ENCODE measurements at places on chromosomes 7 and 10. TPM values are rescaled to one million over a fixed set of nuclear protein-coding genes. Genes with fewer than 3 reads are reported as not detected.

SLF2 gene
- 14.6 TPM for total RNA-seq

SHTN1 gene
- total RNA-seq, result 13.9 TPM

FAM25A gene
- total RNA-seq, result not detected

ABCB1 gene
- 1.4 TPM for total RNA-seq

DNA sequence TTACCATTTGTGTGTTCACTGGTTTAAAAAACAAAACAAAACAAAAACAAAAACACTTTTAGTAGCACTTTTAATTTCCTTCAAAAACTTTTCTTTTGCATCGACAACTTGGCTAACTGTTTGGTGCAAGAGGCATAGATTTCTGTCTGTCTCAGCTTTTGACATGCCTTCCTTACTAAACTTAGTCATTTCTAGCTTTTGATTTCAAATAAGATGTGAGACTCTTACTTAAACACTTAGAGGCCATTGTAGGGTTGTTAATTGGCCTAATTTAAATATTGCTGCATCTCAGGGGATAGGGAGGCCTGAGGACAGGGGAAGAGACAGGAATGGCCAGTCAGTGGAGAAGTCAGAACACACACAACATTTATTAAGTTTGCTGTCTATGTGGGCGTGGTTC is 66.3 kb downstream of the AVL9 start:
- no peak overlapping the region for H3K4me3 ChIP-seq
- no peak overlapping the region for H3K27ac ChIP-seq
- DNase-seq, result no peak
- H3K4me1 ChIP-seq, result no peaks in the 10 kb centered on the region

DNA sequence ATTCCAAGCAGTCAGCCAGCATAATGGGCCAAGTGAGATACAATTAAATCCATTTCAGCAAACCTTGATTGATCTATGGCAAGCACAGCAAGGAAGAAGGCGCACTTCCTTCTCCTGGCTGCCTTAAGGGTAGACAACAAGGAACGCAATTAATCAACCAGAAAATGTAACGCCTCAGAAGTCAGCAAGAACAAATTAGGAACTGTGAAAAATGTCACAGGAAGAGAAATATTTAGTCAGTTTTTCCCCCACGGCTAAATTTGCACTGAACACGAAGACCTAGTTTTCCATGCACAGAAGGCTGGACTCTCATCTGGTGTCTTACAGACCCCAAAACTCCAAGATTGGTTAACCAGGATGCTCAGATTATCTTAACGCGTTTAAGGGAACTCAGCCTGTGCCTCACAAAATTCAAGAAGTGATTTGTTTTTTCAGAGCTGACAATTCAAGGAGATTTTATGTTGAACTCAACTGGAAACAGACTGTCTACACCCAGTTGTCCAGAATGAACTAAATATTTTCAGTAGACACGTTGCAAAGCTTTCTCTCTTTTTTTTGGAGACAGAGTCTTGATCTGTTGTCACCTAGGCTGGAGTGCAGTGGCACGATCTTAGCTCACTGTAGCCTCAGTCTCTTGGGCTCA is 14.2 kb downstream of the SNX8 start:
- no peak for DNase-seq
- no peak overlapping the region for H3K27ac ChIP-seq
- H3K4me1 ChIP-seq, result no peaks in the 10 kb centered on the region
- peak overlapping the region; percentile 22 for H3K4me3 ChIP-seq
- H3K27me3 ChIP-seq, result no peaks in the 10 kb centered on the region

DNA sequence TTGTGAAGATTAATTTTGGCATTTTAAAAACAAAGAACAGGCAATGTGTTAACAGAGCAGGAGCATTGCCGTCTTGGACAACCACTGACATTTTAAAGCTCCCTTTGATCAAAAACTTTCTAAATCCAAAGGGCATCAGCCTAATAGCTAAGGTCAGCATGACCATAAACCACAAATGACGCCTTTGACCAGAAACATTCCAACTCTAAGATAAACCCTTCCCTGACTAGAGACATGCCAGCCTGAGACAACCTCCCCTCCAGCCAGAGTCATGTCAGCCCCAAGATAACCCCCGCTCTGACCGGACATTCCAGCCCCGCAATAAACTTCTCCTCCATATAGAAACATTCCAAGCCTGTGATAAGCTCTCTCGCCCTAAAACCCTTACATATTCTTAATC is 949.4 kb upstream of the POT1 start:
- H3K27me3 ChIP-seq, result no peaks in the 10 kb centered on the region
- no peak for DNase-seq
- no peaks in the 10 kb centered on the region for H3K4me1 ChIP-seq
- no peak overlapping the region for H3K4me3 ChIP-seq
- no peaks in the 10 kb centered on the region for H3K36me3 ChIP-seq

GRCh38 chr7:3301831-3302618 is 973 bp downstream of the SDK1 start:
- H3K4me3 ChIP-seq, result peak overlapping the region; percentile 84
- H3K27me3 ChIP-seq, result no peaks in the 10 kb centered on the region
- DNase-seq, result no peak
- peaks cover 37% of the 10 kb centered on the region for H3K4me1 ChIP-seq

- no peak for DNase-seq
- no peak overlapping the region for H3K4me3 ChIP-seq
- no peaks in the 10 kb centered on the region for H3K36me3 ChIP-seq
- no peak overlapping the region for H3K27ac ChIP-seq
- H3K27me3 ChIP-seq, result no peaks in the 10 kb centered on the region
Observed at GRCh38 chr7:28608237-28608656, 195.9 kb downstream of the CREB5 start.

DNA sequence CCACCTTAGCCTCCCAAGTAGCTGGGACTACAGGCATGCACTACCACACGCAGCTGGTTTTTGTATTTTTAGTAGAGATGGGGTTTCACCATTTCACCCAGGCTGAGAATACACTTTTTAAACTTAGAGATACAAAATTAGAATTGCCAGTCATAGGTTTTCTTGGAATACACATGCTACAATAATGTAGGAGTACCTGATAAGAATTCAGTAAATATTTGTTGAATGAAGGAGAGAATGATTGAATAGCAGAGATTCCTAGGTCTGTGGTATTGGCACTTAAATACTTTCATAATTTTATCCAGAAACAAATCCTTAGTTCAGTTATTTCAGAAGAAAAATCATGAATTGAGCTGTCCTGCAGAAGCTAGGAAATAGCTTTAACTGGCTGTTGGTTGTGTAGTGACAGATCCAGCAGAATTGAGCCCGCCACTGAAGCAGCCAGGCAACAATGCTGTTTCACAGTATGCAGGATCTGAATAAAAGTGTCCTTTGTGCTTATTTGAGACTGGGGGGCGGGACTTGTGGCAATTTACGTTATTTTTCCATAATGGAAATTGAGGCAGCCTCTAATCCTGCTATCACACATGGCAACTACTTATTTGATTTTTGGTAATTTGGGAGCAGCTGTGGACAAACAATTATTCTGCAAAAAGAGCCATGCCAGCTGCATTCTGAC is 31.5 kb downstream of the NRF1 start:
- DNase-seq, result no peak
- no peaks in the 10 kb centered on the region for H3K36me3 ChIP-seq
- H3K27ac ChIP-seq, result no peak overlapping the region
- H3K4me1 ChIP-seq, result no peaks in the 10 kb centered on the region

- no peak overlapping the region for H3K4me3 ChIP-seq
- no peaks in the 10 kb centered on the region for H3K4me1 ChIP-seq
- no peaks in the 10 kb centered on the region for H3K36me3 ChIP-seq
- DNase-seq, result no peak
Observed at GRCh38 chr7:20744954-20745446, 41.7 kb downstream of the SP8 start.

- DNase-seq, result peak; percentile 21
- H3K27me3 ChIP-seq, result no peaks in the 10 kb centered on the region
Observed at GRCh38 chr7:92133737-92134270, 473 bp downstream of the CYP51A1 start.

GRCh38 chr10:125629758-125630376 is 53.1 kb downstream of the TEX36 start:
- no peak overlapping the region for H3K27ac ChIP-seq
- no peak overlapping the region for H3K4me3 ChIP-seq
- no peaks in the 10 kb centered on the region for H3K36me3 ChIP-seq
- H3K4me1 ChIP-seq, result no peaks in the 10 kb centered on the region
- no peak for DNase-seq
- H3K27me3 ChIP-seq, result no peaks in the 10 kb centered on the region

- H3K27ac ChIP-seq, result no peak overlapping the region
- H3K4me1 ChIP-seq, result no peaks in the 10 kb centered on the region
- DNase-seq, result no peak
- H3K36me3 ChIP-seq, result no peaks in the 10 kb centered on the region
Observed at GRCh38 chr7:21869785-21870402, 75.8 kb downstream of the CDCA7L start.

DNA sequence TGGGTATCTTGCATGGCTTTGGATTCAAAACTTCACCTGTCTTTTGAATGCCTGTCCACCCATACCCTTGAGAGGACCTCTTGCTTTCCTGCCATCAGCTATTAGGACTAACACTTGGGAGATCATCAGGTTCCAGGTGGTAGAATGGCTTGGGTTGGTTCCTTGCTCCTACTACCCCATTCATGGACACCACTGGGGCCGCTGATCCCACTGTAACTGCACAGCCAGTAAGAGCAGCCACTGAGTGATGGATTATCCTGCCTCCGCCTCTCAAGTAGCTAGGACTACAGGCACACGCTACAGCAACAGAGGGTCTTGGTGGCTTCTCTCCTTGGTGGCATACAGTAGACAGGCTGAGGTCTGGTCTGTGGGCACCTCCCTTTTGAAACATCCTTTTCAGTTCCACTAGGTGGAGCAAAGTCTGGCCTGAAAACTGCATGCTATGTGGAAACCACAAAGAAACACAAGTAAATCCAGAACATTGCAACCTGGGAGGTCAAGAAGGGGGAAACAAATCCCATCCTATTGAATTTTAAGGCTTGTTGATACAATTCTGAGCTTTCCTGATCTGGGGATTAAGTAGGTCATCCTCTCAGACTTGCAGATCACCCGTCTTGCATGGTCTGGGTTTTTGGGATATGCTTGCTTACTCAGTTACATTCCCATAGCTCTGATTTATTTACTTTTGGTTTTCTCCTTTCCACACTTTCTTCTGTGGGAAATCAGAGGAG is 9.4 kb downstream of the WBP1L start:
- no peaks in the 10 kb centered on the region for H3K36me3 ChIP-seq
- DNase-seq, result no peak
- H3K4me3 ChIP-seq, result peak overlapping the region; percentile 6
- H3K27me3 ChIP-seq, result no peaks in the 10 kb centered on the region
- peaks cover 38% of the 10 kb centered on the region for H3K4me1 ChIP-seq

DNA sequence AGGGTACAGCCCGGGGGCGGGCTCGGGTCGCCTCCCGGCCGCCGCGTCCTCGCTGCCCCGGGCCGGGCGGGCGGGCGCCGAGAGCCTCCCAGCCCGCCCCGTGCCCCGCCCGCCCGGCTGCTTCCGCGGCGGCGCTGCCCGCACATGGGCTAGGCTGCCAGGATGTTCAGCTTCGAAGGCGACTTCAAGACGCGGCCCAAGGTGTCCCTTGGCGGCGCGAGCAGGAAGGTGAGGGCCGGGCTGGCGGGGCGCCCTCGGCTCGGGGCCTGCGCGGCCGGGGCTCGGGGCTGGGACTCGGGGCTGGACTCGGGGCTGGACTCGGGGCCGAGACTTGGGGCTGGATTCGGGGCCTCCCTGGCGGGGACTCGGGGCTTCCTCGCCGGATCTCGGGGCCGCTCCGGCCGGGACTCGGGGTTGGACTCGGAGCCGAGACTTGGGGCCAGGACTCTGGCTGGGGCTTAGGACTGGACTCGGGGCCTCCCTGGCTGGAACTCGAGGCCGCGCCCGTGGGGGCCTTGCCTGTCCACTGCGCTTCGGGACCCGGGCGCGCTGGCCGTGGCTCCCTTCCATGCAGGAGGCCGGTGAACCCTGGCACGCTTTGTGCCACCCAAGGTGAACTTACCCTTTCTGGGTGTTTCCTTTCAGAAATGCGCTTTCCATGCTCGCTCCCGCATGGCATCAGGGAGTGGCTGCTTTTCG is 534 bp downstream of the UBE3C start:
- no peaks in the 10 kb centered on the region for H3K27me3 ChIP-seq
- peak overlapping the region; percentile 63 for H3K27ac ChIP-seq
- peak overlapping the region; percentile 73 for H3K4me3 ChIP-seq

DNA sequence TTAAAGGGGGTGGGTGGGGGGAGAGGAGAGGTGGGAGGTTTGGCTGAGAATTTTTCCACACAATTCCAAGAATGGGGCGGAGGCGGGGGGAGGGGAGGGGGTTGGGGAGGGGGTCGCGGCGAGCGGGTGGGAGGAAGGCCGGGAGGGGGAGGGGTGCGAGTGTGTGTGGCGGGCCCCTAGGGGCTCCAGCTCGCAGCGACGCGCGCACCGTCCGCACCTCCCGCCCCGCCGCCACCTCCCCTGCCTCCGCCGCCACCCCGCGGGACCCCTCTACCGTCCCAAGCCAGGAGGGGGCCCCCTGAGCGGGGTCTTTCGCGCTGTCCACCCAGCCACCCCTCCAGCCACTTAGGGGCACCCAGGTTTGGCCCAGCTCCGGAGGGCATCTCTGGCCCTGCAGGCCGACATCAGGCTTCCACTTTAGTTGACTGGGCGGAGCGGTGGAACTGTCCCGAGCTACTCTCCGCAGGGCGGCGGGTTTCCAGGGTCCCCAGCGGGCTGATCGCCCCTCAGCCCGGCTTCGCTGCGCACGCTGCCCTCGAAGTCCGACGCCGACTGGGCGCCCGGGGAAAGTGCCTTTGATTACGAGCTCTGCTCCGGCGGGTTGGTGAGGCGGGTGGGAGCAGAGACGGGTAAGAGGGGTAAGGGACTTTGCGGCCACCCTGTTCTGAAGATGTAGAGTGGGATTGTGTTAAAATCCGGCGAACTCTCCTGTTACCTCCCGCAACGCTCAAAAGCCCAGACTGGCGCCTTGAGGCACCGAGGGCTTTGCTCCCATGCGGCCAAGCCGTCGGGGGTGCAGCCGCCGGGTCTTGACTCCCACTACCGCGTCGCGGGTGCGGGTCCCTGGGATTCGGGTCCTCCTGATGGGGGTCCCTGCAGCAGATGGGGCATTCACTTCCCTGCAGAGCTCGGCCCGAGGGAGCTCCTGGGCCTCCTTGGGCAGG is 1.8 kb upstream of the VAX1 start:
- peaks cover 15% of the 10 kb centered on the region for H3K27me3 ChIP-seq
- DNase-seq, result no peak
- H3K27ac ChIP-seq, result no peak overlapping the region
- H3K36me3 ChIP-seq, result no peaks in the 10 kb centered on the region

DNA sequence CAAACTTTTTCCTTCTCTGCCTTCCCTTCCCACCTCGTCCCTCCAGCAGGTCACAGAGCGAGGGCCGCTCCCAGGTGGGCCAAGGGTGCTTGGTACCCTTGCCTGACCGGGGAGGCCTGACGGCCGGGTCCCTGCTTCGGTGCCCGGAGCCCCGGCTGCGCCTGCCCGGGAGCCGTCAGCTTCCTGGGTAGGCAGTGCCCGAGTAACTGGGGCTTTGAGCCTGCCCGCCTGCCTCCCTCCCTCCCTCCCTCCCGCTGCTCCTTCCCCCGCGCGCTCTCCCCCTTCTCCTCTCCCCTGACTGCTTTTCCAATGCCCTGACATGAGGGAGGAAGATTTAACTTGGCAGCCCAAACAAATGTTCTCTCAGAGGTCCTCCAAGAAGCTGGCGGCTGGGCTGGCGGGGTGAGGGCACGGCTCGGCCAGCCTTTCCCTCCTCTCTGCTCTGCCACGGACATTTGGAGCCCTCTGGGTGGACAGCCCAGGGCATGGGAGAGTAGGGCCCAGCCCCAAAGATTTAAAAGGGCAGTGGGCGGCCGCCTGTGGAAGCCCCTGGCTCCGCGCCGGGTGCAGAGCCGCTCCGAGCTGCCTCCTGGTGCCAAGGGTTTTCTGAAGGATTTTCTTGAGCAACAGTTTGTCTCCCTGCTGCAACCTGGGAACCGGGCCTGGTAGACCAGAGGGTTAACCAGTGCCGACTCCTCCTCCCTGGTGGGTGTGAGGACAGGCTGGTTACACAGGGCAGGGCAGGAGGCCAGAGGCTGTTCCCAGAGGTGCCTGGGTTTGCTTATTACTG is 2.0 kb downstream of the ZMIZ1 start:
- peaks cover 38% of the 10 kb centered on the region for H3K4me1 ChIP-seq
- DNase-seq, result peak; percentile 87
- H3K27me3 ChIP-seq, result no peaks in the 10 kb centered on the region
